ENCODE measurements at places on chromosomes 2 and 18. TPM values are rescaled to one million over a fixed set of nuclear protein-coding genes. Genes with fewer than 3 reads are reported as not detected.

PSMA8 gene
- not detected for total RNA-seq

ANKRD29 gene
- 56.5 TPM for total RNA-seq

ANO7 gene
- 1.3 TPM for total RNA-seq

TEX44 gene
- not detected for total RNA-seq

TOGARAM2 gene
- total RNA-seq: 15.4 TPM

ZBTB7C gene
- 15.0 TPM for total RNA-seq

PLA2R1 gene
- 5.6 TPM for total RNA-seq

RNU2-63P gene
- not detected for total RNA-seq

NLRC4 gene
- total RNA-seq: 24.4 TPM

BUB1 gene
- 4.8 TPM for total RNA-seq

DNA sequence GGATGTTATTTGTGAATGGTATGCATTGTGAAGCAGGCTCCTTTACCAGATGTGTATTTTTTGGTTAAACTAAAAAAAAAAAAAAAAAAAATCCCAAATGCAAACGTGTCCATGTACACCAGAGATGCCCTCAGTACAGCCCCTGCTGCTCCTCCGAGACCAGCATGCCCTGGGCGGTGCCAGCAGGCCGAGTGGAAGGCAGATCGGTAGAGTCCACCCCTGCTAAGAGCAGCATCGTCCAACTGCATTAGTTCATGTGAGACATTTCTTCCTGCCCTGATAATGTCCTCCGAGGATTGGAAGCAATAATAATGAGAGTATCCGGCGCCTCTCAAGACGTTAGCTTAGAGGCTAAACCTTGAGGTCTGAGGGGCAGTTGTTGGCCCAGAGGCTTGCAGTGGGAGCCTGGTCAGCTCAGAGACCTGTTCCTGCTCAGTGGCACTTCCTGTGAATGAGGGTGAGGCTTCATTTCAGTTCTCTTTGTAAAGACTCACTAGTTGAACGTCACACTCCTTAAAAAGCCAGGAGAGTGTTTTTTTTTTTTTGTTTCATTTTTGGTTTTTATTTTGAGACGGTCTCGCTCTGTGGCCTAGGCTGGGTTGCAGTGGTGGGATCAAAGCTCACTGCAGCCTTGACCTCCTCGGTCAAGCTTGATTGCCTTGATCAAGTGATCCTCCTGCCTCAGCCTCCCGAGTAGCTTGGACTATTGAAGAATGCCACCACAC is 5.6 kb downstream of the SLC66A3 start:
- DNase-seq: no peak
- no peaks in the 10 kb centered on the region for H3K27me3 ChIP-seq
- no peak overlapping the region for H3K27ac ChIP-seq
- H3K4me3 ChIP-seq: peak overlapping the region; percentile 19
- peaks cover 11% of the 10 kb centered on the region for H3K4me1 ChIP-seq

GRCh38 chr18:49967171-49967570 is 153.8 kb upstream of the ACAA2 start:
- peaks cover 2% of the 10 kb centered on the region for H3K36me3 ChIP-seq
- no peak overlapping the region for H3K4me3 ChIP-seq
- DNase-seq: no peak
- no peaks in the 10 kb centered on the region for H3K27me3 ChIP-seq

DNA sequence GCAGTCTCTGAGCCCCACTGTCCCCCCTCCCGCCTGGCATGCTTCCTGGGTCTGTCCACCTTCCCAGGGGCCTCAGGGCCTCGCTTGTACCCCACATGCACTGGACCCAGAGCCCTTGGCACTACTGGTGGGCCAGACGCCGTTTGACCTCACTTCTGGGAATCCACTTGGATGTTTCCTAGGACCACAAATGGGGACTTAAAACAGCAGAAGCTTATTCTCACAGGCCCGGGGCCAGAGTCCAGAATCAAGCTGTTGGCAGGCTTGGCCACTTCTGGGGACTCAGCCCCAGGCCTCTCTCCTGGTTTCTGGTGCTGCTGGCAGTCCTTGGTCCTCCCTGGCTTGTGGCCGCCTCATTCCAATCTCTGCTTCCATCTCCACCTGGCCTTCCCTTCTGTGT is 19.6 kb downstream of the ANO7 start:
- H3K36me3 ChIP-seq: no peaks in the 10 kb centered on the region
- H3K4me1 ChIP-seq: no peaks in the 10 kb centered on the region

DNA sequence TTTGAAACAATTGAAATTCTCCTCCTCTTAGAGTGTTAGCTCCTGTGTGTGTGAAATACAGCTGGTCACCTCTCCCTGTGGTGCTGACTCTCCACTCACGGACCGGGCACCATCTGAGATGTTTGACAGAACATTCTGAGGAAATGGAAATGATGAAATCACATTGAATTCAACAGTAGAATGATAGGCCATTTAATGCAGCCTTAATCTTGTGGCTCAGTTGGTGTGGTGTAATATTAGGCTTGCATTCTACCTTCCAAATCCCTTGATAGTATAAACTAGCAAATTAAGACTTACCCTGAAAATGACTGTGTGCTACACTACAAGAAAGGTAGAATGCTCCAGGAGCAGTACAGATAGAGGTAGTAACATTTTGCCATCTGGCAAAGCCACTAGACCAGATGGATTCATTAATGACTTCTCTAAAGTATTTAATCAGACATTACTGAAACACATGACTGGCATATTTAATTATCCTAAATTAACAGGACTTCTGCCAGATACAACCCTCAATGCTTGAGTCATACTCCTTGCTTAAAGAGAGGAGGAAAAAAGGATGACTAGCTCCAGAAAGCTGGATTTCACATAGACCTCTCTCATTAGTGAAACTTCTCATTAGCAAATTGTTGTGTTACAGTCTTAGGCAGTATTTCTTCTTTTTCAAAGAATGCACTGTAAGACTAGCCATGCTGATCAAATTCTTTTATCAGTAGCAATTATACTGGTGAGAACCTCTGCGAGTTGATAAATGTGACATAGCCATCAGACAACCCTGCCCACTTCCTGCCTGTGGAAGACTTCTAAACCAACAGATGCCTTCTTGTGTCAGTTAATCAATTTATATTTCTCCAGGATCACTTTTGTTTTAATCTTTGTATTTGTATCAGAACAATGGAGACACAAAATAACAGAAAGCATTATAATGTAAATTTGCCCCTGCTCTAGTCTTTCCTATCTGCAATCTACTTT is 80.6 kb downstream of the EML6 start:
- no peaks in the 10 kb centered on the region for H3K27me3 ChIP-seq
- DNase-seq: no peak
- no peaks in the 10 kb centered on the region for H3K36me3 ChIP-seq
- no peak overlapping the region for H3K27ac ChIP-seq
- no peak overlapping the region for H3K4me3 ChIP-seq
- no peaks in the 10 kb centered on the region for H3K4me1 ChIP-seq

GRCh38 chr2:234643407-234643806 is 146.5 kb upstream of the ARL4C start:
- no peaks in the 10 kb centered on the region for H3K36me3 ChIP-seq
- H3K4me3 ChIP-seq: no peak overlapping the region
- H3K4me1 ChIP-seq: no peaks in the 10 kb centered on the region
- H3K27ac ChIP-seq: no peak overlapping the region

GRCh38 chr2:8997631-8998030 is 5.9 kb downstream of the MBOAT2 start:
- H3K36me3 ChIP-seq: no peaks in the 10 kb centered on the region
- no peak overlapping the region for H3K4me3 ChIP-seq
- H3K27me3 ChIP-seq: no peaks in the 10 kb centered on the region
- H3K4me1 ChIP-seq: peaks cover 10% of the 10 kb centered on the region
- DNase-seq: no peak

- DNase-seq: no peak
- no peaks in the 10 kb centered on the region for H3K27me3 ChIP-seq
- H3K4me3 ChIP-seq: no peak overlapping the region
- H3K27ac ChIP-seq: no peak overlapping the region
Measured at GRCh38 chr18:56337507-56337906, 300.9 kb downstream of the TXNL1 start.

- H3K4me3 ChIP-seq: no peak overlapping the region
- peaks cover 6% of the 10 kb centered on the region for H3K27me3 ChIP-seq
- DNase-seq: no peak
- peaks cover 4% of the 10 kb centered on the region for H3K4me1 ChIP-seq
Measured at GRCh38 chr2:25201265-25201664, 32.9 kb upstream of the POMC start.

DNA sequence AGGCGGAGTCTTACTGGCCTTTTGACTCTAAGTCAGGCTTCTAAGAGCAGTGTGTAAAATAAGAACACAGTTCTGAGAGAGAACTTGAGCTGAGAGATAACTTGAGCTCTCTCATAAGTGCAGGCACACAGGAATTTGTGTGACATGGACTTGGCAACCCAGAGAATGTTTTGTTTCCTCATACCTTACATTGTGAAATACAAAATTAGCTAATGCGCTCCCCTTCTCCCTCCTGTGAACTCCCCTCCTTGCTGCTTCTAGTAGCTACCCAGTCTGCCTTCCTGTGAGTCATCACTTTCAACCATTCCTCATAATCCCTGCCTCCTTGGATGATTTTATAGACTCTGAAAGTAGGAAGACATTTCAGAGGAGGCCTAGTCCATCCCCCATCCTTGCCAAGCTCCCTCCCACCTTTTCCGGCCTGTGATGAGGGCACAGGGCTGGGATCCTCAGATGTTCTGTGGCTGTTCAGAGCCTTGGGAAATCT is 22.6 kb downstream of the FER1L5 start:
- DNase-seq: peak; percentile 61
- no peaks in the 10 kb centered on the region for H3K27me3 ChIP-seq
- peak overlapping the region; percentile 70 for H3K27ac ChIP-seq
- peaks cover 24% of the 10 kb centered on the region for H3K4me1 ChIP-seq
- no peak overlapping the region for H3K4me3 ChIP-seq

GRCh38 chr18:57121542-57122112 is 25.3 kb upstream of the BOD1L2 start:
- no peak overlapping the region for H3K4me3 ChIP-seq
- no peak for DNase-seq
- no peaks in the 10 kb centered on the region for H3K4me1 ChIP-seq
- no peaks in the 10 kb centered on the region for H3K36me3 ChIP-seq
- no peak overlapping the region for H3K27ac ChIP-seq

DNA sequence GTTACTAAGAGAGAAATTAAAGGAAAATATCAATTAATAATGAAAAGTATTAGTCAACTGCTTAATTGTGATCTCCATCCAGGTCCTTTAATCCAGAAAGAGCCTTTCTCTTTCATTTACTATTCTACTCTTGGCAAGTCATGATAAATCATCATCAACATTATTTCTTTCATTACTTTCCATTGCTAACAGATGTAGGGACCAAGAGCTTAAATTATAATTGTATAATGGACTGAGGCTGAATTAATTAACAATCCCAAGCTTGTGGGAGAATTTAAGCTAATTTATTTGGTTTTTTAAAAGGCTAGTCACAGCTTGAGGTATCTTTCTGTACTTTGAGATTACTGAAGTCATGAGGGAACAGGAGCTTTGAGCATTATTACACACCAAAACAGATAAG is 223.9 kb downstream of the ERBB4 start:
- H3K4me3 ChIP-seq: no peak overlapping the region
- no peaks in the 10 kb centered on the region for H3K4me1 ChIP-seq
- H3K36me3 ChIP-seq: no peaks in the 10 kb centered on the region
- DNase-seq: no peak

DNA sequence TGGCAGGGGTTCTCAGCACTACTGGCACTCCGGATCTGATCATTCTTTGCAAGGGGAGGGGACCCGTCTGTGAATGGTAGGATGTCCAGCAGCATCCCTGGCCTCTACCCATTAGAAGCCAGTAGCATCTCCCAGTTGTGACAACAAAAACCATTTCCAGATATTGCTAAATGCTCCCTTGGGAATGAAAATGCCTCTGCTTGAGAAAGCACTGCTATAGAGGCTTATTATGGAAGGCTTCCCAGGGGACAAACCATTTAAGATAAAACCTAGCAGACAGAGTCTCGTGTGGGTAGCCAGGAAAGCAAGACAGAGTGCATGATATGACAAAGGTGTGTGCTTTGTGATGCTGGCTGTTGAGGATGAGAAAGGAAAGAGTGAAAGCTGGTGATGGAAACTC is 273.7 kb downstream of the TMX3 start:
- DNase-seq: no peak
- H3K4me1 ChIP-seq: no peaks in the 10 kb centered on the region
- H3K27ac ChIP-seq: no peak overlapping the region
- no peaks in the 10 kb centered on the region for H3K36me3 ChIP-seq
- no peak overlapping the region for H3K4me3 ChIP-seq

DNA sequence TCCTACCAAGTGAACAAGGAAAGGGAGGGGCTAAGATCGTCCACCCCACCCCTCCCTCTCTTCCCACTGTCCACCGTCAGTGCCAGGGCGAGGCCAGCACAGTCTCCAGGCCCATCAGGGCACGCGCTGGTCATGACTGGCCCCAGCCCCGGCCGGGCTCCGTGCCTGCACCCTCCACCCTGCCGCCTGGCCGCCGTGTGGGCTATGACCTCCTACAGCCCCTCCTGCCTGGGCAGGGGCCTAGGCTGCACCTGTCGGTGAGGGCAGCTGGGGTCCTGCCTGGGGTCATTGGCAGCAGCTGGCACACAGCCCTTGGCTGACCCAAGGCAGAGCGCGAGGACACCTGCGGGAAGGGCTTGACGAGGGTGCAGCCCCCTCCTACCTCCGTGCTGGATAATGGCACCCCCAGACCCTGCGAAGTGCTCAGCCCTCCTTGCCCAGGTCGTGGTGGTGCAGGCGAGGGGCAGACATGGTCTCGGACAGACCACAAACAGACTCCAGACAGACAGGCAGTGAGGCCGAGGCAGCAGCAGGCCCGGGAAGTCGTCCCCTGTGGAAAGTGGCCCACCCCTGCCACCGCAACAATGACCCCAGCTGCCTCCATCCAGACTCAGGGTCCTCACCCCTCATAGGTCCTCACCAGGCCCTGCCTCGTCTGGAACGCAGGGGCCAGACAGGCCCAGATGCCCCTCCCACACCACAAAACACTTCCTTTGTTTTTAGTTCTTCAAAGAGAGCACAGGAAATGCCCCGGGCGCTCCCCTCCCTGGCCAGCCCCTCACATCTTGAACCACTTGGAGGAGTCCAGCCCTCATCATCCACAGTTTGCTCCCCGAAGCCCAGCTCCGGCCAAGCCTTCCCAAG is 43.1 kb upstream of the GPC1 start:
- H3K27ac ChIP-seq: no peak overlapping the region
- H3K27me3 ChIP-seq: no peaks in the 10 kb centered on the region
- H3K36me3 ChIP-seq: no peaks in the 10 kb centered on the region
- H3K4me1 ChIP-seq: peaks cover 4% of the 10 kb centered on the region

DNA sequence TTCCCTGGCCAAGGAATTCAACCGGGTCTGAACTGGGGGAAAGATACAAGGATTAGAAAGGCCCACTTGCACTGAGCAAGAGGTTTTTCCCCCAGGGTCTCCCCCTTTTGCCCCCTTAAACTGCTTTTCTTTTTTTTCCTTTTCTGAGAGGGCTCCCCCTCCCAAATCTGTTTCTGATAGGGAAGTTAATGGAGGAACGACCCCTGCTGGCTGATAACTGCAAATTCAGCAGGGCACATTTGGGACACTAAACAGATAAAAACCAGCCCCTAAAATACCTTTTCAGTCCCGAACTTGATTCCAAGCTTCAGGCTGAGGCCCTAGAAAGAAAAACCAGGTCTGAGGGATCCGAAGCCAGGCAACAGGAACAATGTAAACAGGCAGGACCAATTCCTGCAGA is 1012.4 kb upstream of the CRIM1 start:
- no peak for DNase-seq
- no peak overlapping the region for H3K4me3 ChIP-seq
- no peak overlapping the region for H3K27ac ChIP-seq
- no peaks in the 10 kb centered on the region for H3K36me3 ChIP-seq
- no peaks in the 10 kb centered on the region for H3K27me3 ChIP-seq

GRCh38 chr2:120887741-120888231 is 152.1 kb downstream of the GLI2 start:
- peaks cover 4% of the 10 kb centered on the region for H3K27me3 ChIP-seq
- H3K4me1 ChIP-seq: no peaks in the 10 kb centered on the region
- DNase-seq: peak; percentile 47
- H3K4me3 ChIP-seq: no peak overlapping the region
- H3K36me3 ChIP-seq: no peaks in the 10 kb centered on the region

Data from lower lobe of right lung (tissue), 2 donors.